Brain microvascular endothelial cell (primary cell): ENCODE measurements at places on chromosomes 5 and 9.

- no peak for DNase-seq
Measured at GRCh38 chr5:112642885-112643284, 94.8 kb upstream of the APC start.

- no peak for DNase-seq
Measured at GRCh38 chr9:38284039-38284575, 108.4 kb upstream of the ALDH1B1 start.

DNA sequence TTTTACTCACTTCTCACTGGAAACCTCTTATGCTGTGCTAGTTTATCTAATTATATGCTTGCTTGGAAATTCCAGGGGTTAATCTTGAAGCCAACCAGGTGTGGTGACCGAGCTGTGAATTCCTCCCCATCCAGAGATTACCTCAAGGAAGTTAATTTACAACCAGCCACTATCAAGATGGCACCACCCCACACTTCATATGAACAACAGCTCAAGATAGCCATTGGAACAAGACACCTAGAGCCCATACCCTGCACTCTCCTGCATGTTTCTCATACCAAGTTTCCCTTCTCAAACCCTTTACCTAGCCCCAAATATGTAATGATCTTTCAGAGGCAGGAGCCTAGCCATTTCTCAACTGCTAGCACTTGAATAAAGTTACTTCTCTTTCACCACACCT, 2156.9 kb upstream of the C9orf72 start:
- DNase-seq, result no peak

DNA sequence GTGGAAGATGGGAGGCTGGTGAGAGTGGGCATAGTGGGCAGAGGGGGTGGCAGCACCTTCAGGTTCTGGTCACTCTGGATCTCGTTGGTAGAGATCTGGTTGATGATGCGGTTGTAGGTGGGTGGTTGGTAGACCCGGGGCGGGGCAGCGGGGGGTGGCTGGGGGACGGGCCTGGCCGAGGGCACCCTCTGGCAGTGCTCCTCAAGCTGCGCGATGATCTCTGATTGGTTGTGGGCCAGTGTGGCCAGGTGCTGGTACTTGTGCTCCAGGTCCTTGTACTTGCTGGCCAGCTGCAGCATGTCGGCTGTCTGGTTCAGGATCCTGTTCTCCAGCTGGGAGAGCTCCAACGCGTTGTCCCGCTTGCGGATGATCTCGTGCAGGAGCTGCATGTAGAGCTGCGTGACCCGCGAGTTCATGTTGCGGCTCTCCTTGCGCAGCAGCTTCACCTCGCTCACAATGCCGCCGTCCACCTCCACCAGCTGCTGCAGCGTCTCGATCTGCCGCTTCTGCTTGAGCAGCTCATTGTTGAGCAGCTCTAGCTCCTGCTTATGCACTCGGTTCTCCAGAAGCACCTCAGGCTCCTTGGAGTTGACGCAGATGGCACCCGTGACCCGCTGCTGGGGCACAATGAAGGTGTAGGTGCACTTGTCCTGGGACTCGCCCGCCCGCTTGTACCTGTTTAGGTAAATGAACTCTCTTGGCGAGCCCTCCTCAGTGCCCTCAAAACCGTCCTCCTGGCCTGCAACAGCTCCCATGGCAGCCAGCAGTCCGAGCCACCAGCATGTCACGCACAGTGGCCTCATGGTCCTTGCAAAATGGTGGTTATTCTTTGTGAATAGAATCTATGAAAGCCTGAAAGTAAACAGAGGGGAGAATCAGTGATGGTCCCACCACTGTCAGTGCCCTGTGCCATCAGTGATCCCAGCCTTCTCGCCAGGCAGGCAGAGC, 14.2 kb downstream of the ANGPTL2 start:
- DNase-seq, result no peak

- peak; percentile 73 for DNase-seq
Measured at GRCh38 chr5:143051244-143052058, 281.3 kb downstream of the ARHGAP26 start.

GRCh38 chr9:8905731-8906130, 1106.2 kb upstream of the DMAC1 start:
- no peak for DNase-seq

- DNase-seq, result no peak
Measured at GRCh38 chr5:145068721-145069120, 766.4 kb downstream of the PRELID2 start.

DNA sequence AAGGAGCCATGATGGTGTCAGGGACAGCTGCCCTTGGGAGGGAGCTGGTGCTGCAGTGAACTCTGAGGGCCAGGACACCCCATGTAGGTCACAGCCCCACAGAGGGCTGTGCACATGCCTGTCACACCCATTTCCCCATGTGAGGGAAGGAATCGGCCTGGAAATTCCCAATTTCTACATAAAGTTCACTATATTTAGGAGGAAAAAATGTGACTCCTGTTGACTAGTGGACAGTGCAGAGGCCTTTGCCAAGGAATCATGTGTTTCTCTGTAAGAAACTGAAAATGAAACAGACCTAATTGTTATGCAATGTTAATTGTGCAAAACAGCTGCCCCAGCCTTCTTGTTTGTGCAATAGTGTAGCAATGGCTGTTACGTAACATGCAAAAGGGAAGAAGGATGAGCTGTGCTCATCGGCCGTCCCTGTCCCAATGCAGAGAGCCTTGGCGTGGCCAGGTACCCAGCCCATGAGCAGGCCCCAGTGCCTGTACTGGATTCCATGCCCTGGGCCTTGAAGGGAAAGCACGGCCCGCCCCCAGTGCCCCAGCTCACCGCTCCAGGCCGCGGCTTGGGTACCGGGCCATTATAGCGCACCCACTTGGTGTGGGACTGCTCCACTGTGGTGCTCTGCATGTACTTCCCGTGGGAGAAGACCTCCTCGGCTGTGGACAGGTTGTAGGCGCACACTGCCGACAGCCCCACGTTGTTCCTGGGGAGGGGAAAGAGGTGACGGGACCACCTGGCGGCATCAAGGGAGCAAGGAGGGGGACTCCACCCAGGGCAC, 70.0 kb downstream of the SECISBP2 start:
- DNase-seq, result peak; percentile 11

DNA sequence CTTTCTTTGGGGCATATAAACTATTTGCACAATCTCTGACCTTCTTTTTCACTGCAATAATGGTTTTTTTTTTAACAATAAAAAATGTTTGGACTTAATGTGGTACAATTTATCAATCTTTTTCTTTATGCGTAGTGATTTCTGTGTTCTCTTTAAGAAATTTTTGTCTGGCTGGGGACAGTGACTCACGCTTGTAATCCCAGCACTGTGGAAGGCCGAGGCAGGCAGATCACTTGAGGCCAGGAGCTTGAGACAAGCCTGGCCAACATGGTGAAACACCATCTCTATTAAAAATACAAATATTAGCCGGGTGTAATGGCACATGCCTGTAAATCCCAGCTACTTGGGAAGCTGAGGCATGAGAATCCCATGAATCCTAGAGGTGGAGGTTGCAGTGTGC, 72.3 kb downstream of the STK32A start:
- no peak for DNase-seq

GRCh38 chr5:150583541-150584225, 56.8 kb upstream of the SYNPO start:
- no peak for DNase-seq

DNA sequence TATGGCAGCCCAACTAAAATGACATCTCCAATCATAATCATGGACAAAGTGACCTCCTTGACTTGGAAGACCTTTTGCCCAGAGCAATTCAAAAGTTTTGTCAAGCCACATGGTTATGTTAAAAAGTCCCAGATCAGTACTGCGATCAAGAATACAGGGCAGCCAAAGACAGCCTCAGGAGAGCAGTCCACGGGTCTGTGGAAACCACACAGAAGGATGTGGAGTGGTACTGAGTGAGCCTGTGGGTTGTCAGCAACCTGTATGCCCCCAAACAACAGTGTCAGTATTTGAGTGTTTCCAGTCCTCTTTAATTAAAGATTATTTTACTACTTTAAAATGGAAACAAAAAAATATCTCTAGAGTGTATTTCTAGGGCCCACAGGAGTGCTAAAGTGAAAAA, 345.4 kb upstream of the EFNA5 start:
- DNase-seq, result no peak

GRCh38 chr9:107862881-107863280, 373.3 kb upstream of the KLF4 start:
- DNase-seq, result no peak
